GM06990 (cell line): ENCODE measurements at places on chromosomes 11 and 22.

DNA sequence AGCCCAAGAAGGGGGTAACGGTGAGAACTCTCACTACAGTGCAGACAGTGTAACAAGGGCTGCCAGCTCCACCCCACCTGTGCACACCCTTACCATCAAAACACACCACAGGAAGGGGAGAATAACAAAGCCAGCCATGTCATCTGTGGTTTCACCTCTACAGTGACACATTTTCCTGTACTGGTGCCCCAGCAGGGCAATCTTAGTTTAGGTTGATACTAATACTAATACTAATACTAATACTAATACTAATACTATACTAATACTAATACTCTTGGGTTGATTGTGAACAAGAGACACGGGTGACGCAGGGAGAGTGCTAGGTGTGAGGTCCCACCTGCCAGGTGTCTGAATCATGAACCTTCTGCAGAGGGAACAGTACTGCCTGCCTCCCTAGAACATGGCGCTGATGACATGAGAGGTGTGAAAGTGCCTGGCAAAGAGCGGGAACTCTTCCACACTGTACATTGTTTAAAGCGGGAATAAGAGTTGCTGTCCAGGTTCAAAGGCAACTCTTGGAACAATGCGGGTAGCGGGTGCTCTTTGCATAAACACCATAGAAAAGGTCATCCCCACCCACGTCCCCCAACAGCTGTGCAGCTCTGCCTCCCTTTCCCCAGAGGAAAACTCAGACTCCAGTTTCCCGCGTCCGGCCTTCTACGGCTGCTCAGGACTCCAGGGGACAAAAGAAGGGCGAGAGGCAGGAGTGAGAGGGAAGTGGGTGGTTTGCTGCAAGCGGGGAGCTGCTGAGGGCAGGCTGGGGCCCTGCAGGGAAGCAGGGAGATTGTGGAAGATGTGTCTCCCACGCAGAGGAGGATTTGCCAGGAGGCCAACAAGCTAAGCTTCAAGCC lies 25.0 kb upstream of the TMPRSS4 start:
- peak; percentile 31 for DNase-seq

DNA sequence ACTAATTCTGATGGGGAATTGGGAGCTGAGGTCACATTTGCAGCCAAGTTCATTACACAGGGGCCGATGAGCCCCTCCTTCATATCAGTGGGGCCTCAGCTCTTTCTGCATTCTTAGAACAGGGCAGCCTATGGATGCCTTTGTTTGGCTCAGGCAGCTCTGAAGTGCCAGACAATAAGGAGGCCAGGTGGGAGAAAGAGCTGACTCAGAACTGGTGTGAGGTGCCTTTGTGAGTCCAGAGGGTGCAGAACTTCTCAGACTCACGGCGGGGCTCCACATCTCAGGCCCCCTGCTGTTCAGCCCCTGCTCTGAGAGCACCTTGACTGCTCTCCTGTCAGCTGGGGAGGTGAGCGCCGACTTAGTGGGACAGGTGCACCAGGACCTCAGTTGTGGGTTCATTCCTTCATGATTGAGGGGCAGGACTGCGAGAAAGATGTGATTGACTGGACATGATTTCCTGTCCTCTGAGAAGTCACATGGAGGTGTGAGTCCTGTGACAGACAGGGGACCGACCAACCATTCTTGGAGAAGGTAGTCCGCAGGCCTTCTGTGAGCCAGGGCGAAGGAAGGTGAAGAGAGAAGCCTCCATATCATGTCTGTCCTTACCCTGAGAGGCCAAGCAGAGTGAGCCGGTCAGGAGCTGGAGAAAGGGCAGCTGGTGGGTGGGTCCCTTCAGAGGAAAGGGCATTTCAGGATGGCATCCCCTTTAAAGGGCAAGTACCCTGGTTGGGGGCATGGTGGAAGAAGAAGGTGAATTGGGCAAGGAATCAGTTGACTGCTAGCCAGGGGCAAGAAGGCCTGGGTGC lies 245.0 kb upstream of the TBCEL start:
- no peak for DNase-seq

DNA sequence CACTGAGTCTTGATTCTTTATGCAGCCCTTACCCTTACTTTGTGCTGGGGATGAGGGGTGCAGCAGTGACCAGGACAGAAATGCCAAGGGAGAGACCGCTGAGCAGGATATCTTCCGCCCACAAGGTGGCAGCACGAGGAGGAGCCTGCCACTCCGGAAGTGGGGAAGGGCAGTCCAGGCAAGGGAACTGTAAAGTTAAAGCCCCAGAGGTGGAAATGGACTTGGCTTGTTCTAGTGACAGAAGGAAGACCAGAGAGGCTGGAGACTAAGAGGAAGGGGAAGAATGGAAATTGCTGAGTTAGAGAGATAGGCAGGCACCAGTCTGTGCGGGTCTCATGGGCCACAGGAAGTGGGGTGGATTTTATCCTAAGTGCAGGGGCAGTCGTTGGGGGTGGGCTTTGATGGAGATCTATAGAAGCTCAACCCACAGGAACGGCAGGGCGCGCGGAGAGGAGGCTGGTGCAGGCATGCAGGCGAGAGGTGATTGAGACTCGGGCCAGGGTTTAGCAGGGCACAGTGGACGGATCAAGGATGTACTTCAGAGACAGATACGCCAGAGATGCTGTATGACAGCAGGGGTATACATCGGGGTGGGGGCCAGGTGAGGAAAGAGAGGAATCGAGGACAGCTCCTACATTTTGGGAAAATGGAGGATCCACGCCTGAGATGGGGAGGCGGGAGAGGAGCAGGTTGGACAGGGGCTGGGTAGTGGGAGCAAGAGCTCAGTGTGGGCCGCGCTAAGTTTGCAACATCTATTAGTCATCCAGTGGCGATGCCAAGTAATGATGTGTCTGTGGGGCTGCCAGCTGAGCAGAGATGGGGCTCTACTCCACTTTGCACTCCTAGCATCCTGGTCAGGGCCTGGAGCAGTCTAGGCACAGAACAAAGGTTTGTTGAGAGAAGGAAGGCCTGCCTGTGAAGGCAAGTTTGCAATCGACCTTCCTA lies 3.3 kb upstream of the GRK2 start:
- DNase-seq: peak; percentile 66

- DNase-seq: no peak
Observed at GRCh38 chr11:112161012-112161411, 2.9 kb downstream of the IL18 start.

GRCh38 chr11:110837603-110838002 lies 125.4 kb upstream of the ARHGAP20 start:
- no peak for DNase-seq

DNA sequence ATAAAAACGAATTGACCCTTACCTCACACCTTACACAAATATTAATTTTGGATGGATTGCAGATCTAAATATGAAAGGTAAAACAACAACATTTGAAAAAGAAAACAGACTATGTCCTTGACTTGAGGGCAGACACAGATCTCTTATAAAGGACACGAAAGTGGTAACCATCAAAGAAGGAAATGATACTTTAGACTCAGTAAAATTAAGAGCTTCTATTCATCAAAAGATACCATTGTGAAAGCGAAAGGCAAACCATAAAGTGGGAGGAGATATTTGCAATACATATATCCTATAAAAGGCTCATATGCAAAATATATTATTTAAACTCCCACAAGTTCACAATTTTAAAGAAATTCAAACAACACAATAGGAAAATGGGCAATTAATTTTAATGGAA lies 5.0 kb downstream of the HEPACAM start:
- no peak for DNase-seq

DNA sequence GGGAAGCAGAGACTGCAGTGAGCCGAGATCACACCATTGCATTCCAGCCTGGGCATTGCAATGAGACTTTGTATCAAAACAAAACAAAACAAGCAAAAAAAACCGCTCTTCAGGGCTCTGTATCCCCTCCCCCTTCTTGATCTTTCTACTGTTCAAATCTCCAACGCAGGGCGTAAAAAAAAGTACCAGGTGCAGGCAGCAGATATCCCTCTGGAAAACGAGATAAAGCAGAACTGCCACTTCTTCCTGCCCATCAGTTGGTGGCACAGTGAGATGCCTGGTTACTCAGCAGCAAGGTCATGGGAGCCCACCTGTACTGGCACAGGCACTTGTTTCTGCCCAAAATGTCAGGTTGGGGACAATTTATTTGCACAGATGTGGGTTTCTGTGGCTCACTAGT lies 11.2 kb downstream of the CCS start:
- DNase-seq: no peak

- DNase-seq: no peak
Observed at GRCh38 chr11:47867823-47868222, 19.7 kb upstream of the NUP160 start.

GRCh38 chr11:13772223-13773046 lies 104.0 kb downstream of the FAR1 start:
- DNase-seq: peak; percentile 12

DNA sequence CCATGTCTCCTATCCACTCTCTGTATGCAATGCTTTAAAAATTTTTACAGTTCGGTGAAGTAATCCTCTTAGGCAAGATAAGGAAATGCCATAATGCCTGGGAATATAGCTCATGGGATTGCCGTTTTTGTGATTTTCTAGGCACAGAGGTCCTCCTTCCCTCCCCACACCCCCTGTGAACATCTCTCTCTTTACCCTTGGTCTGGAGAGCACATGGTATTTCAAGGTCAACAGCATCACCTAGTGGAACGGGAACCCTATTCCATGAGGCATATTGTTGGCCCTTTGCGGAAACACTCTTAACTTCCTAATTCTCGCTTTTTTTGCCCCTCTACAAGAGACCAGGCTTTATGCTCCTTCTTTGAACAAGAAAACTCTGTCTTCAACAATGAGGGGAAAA lies 8.8 kb downstream of the NXPE4 start:
- DNase-seq: no peak

DNA sequence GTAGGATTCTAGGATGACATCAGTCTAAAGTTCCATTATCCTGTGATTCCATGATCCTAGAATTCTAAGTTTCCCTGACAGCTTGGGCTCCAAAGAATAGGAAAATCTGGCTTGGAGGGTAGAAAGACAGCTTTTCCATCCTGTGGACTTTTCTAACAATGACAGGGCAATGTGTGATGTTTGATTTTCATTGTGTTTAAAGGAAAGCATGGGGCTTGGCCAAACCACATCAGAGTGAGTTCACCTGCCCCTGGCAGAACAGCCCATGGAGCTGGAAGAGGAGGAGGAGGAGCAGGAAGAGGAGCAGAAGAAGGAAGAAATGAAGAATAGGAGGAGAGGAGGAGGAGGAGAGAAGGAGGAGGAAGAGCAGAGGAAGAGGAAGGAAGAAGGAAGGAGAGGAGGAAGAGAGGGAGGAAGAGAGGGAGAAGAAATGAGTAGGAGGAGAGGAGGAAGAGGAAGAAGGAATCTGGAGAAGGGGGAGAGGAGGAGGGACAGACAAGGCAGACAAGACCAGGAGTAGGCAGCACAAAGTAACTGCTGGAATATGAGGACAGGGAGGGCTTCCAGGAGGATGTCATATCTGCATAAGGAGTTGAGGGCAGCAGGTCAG lies 53.1 kb upstream of the WNT11 start:
- DNase-seq: no peak

DNA sequence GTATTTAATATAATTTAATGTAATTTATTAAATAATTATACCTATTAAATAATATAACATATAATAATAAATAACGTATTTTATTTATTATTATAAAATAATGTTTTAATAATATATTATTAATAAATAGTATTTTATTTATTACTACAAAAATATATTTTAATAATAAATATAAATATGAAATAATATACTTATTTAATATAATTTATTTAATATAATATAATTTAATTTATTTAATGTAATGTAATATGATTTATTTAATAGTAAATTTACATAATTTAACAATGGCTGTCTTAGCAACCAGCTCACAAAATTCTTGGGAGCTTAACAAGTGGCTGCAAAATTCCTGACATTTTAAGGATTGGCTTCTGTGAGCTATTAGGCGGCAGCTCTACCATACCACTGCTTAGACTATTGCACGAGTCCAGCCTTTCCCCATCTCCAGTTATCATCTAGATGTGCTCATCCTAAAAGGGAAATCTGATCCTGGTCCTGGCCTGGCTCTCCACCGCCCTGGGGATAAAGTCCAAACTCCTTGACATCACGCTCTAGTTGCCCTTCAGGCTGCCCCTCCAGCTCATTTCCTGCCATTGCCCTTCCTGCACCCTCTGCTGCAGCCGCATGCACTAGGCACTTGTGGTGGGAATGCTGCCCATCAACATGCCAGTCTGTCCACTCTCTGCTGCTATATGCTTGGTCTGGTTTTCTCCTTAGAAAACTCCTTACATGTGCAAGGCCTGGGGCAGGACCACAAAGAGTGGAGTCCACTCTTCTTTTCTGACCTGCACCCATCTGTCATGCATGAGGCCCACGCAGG lies 9.8 kb downstream of the MMP20 start:
- DNase-seq: no peak

- DNase-seq: no peak
Observed at GRCh38 chr11:128239306-128239705, 348.1 kb downstream of the ETS1 start.

- DNase-seq: no peak
Observed at GRCh38 chr11:93212094-93212493, 14.3 kb upstream of the SLC36A4 start.

DNA sequence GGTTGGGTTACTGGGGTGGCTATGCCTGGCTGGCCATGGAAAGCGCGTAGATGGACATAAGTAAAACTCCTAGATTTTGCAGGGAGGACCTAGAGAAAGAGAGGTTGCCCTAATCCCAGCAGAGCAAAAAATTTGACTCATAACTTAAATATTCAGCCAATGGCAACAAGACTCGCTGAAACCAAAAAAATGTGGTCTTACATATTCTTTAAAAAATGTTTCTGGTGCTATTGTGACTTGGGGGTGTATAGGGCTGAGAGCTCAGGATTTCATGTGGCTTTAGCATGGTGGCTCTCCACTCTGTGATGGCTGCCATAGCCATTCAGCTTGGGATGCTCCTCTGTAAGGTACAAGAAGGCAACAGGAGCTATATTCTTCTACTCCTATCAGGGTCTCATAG lies 27.2 kb upstream of the PDGFD start:
- DNase-seq: no peak

- DNase-seq: no peak
Observed at GRCh38 chr22:26525946-26526564, 13.8 kb upstream of the TFIP11 start.

DNA sequence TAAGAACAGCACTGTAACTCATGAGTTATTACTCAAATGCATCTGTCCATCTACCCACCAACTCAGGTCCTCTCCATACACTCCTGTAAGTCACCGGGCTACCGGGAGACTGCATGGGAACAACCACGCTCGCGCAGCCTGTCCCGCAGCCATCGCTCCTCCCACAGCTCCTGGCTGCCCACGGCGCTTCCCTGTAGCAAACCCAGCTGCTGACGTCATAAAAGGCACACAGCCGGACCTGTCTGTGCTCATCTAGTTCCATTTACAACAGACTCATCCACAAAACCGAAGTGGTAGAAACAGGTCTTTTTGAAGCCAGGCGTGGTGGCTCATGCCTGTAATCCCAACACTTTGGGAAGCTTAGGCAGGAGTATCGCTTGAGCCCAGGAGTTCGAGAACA lies 23.4 kb upstream of the PACSIN2 start:
- no peak for DNase-seq

- DNase-seq: no peak
Observed at GRCh38 chr11:88739524-88739923, 326.3 kb downstream of the GRM5 start.
